ENCODE measurements at places on chromosomes 4 and X.

DNA sequence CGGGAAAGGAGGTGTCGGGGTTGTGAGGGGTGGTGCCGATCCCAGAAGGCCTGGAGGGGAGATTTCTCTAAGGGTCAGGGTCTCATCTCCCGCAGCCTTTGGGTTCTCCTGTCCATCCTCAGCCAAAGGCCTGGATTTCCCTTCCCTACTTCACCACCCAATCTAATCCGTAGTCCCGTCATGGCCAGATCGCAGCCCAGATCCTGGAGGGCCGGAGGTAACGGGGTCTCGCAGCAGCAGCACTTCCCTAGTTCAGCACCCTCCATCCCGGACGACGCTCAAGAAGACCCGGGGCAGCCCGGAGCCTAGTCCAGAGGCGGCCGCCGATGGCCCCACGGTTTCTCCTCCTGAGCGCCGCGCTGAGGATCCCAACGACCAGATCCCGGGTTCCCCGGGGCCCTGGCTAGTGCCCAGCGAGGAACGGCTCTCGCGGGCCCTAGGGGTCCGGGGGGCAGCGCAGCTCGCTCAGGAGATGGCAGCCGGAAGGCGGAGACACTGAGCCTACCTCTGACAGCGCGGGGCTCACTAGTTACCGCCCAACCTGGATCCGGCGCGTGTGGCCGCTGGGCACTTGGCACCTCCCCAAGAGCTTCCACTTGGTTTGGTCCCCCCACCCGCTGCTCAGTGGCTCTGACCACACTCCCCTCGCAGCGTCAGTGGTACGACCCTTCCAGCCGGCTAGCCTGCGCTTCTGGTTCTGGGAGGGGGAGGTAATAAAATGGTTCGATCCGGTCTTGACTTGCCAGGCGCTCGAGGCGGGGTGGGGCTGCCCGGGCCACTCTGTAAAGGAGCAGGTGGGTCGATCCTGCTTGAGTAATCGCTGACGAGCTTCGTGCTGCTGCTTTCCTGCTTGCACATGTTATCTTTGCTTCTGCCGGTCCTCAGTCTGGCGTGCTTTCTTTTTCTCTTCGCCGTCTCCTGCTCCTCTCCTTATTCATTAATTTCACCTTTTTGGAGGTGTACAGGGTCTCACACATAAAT is 3.6 kb downstream of the MAGIX start:
- DNase-seq, result peak; percentile 76

DNA sequence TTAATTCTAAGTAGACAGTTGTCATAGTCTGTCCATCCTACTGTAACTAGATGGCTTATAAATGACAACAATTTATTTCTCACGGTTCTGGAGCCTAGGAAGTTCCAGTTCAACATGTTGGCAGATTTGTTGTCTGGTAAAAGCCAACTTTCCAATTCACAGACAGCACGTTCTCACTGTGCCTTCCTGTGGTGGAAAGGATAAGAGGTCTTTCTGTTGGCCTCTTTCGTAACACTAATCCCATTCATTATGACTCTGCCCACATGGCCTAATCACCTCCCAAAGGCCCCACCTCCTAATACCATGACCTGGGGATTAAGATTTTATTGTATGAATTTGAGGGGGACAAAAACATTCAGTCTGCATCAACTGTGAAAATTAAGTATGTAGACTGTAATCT is 83.2 kb downstream of the GALNTL6 start:
- DNase-seq, result no peak

DNA sequence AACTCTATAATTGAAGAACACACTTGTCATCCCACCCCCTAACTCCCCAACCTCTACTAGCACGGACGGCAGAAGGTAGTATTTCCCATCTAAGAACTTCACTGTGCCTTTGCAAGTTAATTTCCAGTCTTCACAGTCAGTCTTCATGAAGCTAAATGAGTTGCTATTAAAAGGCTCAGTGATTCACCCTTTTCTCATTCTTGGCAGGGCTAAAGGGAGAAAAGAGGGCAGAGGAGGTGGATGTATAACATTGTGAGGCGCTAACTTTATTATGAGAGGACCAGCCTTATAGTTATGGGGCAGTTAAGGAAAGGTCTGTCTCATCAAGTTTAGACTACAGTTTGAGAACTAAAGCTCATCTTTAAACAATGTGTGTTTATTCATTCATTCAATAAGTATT is 161.0 kb upstream of the S100G start:
- no peak for DNase-seq

GRCh38 chr4:99404595-99405287 is 30.4 kb downstream of the ADH7 start:
- DNase-seq, result no peak

- no peak for DNase-seq
Measured at GRCh38 chrX:129478516-129478915, 44.8 kb downstream of the SMARCA1 start.

GRCh38 chrX:154477891-154478477 is 1.1 kb downstream of the LAGE3 start:
- no peak for DNase-seq

DNA sequence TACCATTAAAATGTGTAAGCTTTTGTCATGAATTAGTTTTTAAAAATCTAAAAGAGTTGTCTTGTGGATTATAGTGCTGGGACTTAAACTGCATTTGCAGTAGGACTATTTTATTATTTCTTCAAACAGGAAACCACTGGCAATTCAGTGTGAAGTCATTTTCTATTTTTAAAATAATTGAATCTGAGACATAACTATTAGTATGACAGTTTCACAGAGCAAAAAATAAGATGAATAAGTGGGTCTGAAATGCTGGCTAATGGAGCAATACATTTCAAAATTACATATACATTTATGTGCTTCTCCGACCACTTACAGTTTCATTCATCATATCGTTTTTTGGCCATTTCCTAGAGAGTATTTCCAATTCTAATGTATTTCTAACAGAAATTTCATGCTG is 75.3 kb upstream of the RAPGEF2 start:
- no peak for DNase-seq

DNA sequence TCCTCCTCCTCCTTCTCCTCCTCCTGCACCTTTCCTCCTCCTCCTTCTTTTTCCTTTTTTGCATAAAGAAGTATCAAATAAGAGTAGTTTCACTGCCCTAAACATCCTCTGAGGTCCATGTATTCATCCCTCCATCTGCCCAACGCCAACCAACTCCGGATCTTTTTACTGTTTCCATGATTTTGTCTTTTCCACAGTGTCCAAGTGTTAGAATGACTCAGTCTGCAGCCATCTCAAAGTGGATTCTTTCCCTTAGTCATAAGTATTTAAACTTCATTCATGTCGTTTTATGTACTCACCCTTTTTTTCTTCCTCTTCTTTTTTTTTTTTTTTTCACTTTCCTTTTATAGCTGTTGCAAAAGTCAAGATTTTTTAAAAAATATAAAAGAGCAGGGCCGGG is 12.9 kb downstream of the CSF2RA start:
- no peak for DNase-seq

DNA sequence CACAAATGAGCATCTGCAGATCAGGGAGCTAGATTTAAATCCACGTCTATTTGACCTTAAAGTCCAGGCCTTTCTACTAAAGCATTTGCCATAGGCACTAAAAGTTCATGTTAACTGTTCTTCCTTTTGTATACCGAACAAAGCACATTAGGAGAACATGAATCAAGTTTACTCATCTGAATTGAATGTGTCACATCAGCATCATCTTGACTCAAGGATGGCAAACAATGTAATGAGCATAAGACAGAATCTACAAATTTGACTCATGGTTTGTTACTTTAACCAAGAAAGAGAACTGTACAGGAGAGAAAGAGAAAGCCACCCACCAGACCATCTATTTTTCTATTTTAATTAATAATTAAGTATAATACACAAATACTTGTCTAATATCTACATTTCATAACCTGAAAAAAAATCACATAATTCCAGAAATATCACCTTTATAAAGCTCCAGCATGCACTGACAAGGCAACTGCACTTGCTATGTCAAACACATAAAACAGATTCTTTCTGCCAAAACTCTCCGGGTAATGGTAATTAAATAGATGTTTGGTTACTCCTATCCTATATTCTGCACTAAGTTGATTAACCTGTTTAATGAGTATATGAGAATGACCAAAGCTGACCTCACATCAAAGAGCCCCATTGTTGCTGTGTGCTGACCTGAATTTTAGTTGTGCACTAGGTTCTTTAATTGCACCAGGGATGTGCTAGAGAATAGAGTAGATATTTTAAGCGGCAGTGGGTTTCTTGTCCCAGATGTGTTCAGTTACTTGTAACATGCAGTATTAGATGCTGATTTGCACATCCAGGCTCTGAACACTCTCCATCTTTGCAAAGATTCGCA is 42.5 kb upstream of the LEF1 start:
- DNase-seq, result no peak

DNA sequence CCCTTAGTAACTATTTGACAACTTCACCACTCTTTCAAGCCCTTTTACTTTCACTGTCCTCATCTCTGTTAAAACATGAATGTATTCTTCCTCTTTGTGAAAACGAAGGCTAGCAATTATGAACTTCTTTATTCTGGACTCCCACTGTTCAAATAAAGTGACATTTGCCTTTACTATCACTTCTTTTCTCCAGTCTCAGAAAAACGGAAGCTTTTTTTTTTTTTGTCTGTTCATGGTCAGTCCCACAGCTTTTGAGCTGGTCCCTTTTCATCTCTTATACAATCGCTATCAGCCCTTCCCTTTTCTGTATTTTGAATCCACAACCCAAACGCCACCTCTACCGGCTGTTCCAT is 327.7 kb downstream of the DKK2 start:
- no peak for DNase-seq

DNA sequence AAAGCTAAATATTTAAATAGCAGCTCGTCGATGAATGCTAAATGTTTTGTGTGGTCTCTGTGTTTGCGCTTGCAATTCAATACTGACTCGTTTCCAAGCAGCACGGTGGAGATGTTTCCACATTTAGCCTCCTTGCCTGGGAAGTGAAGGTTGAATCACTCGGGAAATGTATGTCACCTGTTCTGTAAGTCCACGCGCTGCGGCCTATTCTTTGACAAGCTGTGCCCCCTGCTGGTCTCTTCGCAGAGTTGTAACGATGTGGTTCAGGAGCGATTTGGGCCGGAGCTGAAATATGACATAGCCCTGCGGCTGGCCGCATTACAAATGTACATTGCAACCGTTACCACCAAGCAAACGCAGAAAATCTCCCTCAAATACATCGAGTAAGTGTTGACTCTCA is 89.6 kb upstream of the PRPS2 start:
- DNase-seq, result peak; percentile 2

Measured in hematopoietic multipotent progenitor cell treated with erythropoietin and hydrocortisone succinate and interleukin-3 and kit ligand, for 15 days (in vitro differentiated cells).